Panc1 (cell line): ENCODE measurements at places on chromosomes 12 and 14. TPM values are rescaled to one million over a fixed set of nuclear protein-coding genes. Genes with fewer than 3 reads are reported as not detected.

- no peak for DNase-seq
Observed at GRCh38 chr14:27040552-27040951, 442.7 kb upstream of the NOVA1 start.

DNA sequence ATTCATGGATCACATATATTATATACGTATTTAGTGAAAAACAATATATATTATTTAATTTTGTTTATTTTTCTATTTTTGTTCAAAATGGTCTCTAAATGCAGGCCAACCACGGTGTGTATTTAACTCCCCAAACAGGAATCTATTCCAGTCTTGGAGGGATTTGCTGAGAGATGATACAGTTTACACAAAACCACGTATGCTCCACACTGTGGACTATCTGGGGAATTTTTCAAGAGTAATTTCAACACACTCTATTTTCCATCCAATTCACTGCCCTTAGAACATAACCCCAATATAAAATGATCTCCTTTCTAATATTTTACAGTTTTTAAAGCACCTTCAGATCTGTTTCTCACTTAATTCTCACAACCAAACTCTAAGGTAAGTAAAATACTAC is 15.3 kb downstream of the EML1 start:
- DNase-seq = no peak

GRCh38 chr12:116209503-116209902 is 68.0 kb downstream of the MED13L start:
- no peak for DNase-seq

DNA sequence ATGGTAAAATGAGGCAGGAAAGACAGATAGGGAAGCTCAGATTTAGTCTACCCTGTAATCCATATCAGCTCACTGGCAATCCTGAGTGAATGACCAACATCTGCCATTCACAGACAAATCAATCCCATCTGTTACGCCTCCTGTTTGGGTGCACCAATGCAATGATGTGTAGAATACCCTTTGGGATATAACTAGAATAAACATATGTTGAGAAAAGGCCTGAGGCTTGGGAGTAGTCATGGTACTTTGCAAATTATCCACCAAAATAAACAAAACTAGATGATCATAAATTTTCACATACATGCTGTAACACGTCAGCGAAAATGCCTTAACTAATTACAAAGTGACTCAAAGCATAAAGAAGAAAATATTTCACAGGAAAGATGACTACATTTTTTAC is 78.8 kb downstream of the KCNC2 start:
- DNase-seq = no peak

DNA sequence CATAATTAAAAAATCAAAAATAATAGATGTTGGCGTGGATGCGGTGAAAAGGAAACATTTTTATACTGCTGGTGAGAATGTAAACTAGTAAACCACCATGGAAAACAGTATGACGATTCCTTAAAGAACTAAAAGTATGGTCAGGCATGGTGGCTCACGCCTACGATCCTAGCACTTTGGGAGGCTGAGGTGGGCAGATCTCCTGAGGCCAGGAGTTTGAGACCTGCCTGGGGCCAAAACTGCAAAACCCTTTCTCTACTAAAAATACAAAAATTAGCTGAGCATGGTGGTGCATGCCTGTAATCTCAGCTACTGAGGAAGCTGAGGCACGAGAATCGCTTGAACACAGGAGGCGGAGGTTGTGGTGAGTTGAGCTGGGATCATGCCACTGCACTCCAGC is 195.7 kb upstream of the BMP4 start:
- no peak for DNase-seq

- no peak for DNase-seq
Observed at GRCh38 chr12:58378028-58378427, 436.7 kb downstream of the ATP23 start.

NANOG gene
- total RNA-seq = 0.62 TPM

KIF26A gene
- total RNA-seq = 4.4 TPM

GRCh38 chr14:73468828-73469375 is 10.6 kb upstream of the NUMB start:
- no peak for DNase-seq

DNA sequence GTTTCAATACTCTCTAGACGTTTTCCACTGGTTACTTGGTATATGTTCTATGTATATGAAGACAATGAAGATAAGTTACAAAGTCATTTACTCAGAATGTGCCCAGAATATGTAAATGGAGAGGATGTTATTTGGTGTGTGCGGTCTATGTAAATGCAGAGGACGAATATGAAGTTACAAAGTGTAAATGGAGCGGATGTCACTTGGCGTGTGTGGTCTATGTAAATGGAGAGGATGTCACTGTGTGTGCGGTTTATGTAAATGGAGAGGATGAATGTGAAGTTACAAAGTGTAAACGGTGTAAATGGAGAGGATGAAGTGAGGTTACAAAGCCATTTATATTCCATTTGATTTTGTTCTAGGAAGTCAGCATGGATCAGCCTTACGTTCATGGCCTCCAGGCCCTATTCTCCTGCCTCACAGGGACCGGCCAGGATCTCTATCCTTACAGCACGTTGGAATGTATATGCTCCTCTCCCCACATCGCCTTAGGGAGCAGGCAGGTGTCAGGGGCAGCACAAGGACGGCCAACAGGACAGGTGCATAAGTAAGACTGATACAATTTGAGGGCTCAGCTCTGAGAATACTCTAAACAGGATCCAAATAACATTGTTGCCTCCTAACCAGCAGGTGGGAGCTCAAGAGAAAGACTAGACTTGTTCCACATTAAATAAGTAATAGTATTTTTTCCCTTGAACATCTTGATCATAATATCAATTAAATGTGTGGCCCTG is 42.4 kb downstream of the GLRX5 start:
- no peak for DNase-seq

- peak; percentile 2 for DNase-seq
Observed at GRCh38 chr14:57066887-57067513, 201.7 kb downstream of the EXOC5 start.

GRCh38 chr12:105168006-105168405 is 60.5 kb downstream of the WASHC4 start:
- no peak for DNase-seq

DNA sequence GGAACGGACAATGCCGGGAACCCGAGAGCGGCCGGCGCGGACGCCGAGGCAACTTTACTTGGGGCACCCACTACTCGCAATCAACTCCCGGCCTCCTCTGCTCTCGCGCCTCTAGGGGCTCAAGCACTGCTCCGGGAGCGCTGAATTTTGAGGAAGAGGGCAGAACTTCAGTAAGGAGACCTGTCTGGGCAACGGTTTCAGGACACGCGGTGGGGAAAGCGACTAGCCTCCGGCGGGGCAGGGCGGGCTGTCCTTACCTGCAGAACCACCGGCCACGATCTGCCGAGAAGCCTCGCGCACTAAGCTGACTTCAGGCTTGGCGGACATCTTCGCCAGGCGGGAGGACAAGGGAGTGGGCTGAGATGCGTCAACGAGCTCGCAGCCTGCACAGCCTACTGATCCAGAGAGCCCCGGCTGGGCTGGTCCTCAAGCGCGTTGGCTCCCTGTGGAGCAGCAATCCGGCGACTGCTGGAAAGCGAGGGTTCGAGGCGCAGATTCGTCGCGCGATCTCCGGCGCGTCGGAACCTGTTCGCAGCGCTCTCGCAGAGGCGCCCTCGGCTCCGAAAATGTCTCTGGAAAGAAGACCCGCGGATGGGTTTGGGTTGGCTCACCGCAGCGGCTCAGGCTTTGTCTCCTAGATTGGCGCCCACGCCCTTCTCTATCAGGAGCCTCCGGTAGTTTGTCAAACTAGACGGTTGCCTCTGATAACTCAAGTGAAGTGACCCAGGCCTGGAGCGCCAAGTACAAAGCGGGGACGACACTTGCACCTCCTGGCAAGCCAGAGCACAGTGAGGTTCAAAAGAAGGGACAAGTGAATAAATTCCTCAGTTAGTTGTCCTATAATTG is at the start of gene SLC25A21:
SLC25A21 (minus strand) TSS at position 583 of the 846 bp plus-strand sequence.
- peak; percentile 62 for DNase-seq

CABP1 gene
- not detected for total RNA-seq

TOMM20L gene
- total RNA-seq = not detected

GNB3 gene
- 0.21 TPM for total RNA-seq

JPH4 gene
- total RNA-seq = 0.05 TPM

GXYLT1 gene
- 17.4 TPM for total RNA-seq

DNA sequence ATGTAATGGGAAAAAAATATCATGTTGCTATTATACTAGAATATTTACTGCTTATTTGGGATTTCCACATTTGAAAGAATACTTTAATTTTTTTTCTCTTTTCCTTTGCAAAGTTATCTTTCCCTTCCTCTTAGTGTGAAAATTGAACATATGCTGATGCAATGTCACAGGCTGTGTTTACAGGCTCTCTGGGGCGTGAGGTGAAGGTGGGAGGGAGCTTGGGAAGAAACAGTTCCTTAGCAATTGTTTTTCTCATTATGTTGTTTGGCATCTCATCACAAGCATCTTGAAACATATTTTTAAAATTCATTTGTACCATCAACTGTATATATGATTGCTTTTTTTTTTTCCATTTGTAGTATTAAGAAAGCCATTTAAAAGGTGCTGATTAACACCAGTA is 47.9 kb upstream of the NAV3 start:
- DNase-seq = no peak

TPPP2 gene
- total RNA-seq = not detected

GRCh38 chr12:27534060-27534764 is 10.2 kb downstream of the PPFIBP1 start:
- DNase-seq = no peak

- DNase-seq = no peak
Observed at GRCh38 chr12:63875703-63876102, 31.2 kb downstream of the SRGAP1 start.

DNA sequence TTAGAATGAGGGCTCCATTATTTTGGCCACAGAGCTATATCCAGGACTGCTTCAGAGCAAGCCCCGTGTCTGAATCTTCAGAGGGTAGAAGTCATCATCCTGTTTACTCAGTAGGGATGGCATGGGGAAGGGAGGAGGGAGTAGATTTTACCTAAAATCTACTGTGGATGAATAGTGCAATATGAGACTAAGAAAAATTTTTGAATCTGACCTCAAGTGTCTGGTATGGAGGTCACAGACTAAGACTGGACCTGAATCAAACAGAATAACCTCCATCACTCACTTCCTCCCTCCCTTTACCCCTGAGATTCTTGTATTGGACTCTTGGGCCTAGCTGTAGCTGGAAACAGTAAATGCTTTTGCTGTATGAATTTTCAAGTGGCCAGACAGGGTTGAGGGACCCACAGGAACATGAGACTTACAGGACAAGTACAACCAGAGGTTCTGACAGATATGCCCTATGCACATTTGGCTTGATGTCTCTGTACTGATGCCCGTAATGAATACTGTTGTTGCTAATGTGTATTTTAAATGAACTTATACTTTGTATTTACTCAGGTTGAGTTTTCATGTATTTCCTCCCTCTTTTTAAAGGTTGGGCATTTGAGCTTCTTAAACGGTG is 78.5 kb downstream of the CCDC91 start:
- DNase-seq = no peak

DNA sequence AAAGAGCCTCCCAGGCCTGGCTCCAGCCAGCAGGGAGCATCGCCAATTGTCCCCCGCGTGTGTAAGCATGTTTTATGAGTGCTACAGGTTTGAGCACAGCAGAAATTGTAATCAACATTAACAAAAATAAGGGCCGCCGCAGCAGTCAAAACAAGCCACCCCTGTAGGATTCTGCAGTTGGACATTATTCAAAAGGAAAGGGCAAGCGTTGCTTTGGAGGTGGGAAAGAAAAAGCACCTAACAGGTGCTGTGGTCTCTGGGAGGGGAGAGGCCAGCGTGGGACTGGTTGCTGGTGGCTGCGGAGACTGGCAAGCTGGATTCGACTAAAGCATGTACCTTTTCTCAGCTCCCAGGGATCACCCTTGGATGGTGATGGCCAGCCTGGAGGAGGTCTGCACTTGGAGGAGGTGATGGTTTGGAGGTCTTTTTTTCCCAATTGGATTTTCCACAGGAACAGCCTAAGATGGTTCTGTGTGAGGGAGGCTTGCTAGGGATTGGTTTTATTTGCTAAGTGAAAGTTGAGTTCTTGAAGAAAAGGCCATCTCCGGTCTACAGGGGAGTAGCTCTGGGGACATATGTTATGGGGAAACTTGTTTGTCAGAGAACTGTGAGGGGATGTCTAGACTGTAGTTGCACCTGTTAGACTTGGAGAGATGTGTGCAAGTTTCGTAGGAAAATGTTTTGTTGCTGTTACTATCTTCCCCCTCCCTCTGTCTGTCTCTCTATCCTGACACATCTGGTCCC is 2.0 kb downstream of the DYRK2 start:
- no peak for DNase-seq

MFAP5 gene
- total RNA-seq = not detected

RPL10L gene
- total RNA-seq = not detected

GRCh38 chr12:101891462-101891971 is 14.1 kb downstream of the DRAM1 start:
- no peak for DNase-seq

GRCh38 chr14:78863143-78863542 is 693.0 kb downstream of the NRXN3 start:
- DNase-seq = no peak

DNA sequence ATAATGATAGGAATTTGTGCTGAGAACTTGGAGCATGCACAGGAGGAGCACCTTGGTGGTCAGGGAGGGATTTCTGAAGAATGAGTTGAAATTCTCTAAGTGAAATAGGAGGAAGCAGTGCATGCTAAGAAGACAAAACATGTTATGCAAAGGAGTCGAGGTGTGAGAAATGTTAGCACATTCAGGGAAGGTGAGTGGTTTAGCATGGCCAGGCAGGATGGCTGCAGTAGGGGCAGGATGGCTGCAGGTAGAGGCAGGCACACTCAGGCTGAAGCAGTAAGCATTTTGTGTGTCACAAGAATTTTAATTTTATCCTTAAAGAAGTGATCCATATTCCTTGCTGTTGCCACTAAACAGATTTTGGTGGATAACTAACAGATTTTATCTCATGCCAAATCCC is 46.3 kb downstream of the CATSPERB start:
- no peak for DNase-seq

- peak; percentile 39 for DNase-seq
Observed at GRCh38 chr12:127548123-127548553, 718.8 kb upstream of the TMEM132C start.

KRT7 gene
- 16.8 TPM for total RNA-seq

DNA sequence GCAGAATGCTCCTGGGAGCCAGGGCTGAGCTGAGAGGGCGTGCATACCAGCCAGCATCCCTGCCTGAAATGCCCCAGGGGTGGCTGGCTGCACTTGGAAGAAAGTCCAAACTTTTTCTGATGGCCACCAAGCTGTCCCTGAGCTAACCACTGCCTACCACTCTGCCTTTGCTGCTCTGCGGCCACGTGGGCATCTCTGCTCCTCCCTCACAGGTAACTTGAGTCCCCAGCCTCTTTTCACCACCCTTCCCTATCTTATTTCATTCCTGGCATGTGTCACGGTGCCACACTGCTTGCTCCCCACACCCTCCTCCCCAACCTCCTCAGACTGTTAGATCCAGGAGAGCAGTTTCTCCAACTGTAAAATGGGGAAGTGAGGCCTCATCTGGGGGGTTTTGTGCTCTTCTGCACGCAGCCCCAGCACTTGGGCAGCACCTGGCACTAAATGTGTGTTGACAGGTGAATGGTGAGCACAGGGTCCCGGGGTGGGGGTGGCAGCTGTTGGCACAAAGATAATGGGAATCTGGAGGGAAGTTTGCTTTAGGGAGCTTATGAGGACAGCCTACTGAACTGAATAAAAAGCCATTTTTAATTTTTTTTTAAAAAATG is 113.0 kb downstream of the GLT1D1 start:
- DNase-seq = no peak

GRCh38 chr12:542395-543113 is 82.8 kb downstream of the B4GALNT3 start:
- no peak for DNase-seq

GRCh38 chr12:2378835-2379330 is 326.1 kb downstream of the CACNA1C start:
- DNase-seq = no peak

TROAP gene
- 50.0 TPM for total RNA-seq

HOTAIR gene
- 31.7 TPM for total RNA-seq
